ENCODE measurements at places on chromosomes 6 and 20.

- DNase-seq, result no peak
Observed at GRCh38 chr20:24720957-24721356, 228.1 kb upstream of the CST7 start.

GRCh38 chr6:134894800-134895199 lies 55.1 kb downstream of the ALDH8A1 start:
- DNase-seq, result no peak

GRCh38 chr20:33093074-33093473 lies 13.6 kb downstream of the BPIFB4 start:
- DNase-seq, result no peak

GRCh38 chr6:148544421-148544820 lies 201.8 kb downstream of the SASH1 start:
- no peak for DNase-seq

GRCh38 chr6:121124600-121124999 lies 209.7 kb downstream of the TBC1D32 start:
- no peak for DNase-seq

Measured in NCI-H1436 treated with DMSO at 0.1 percent for 48 hours (cell line).